Regular cardiac myocyte (primary cell): ENCODE measurements at places on chromosomes 4 and X. TPM values are rescaled to one million over a fixed set of nuclear protein-coding genes. Genes with fewer than 3 reads are reported as not detected.

EMD gene
- 14.7 and 18.0 TPM in 2 replicates for total RNA-seq

BMPR1B gene
- total RNA-seq = 0.56 and 0.77 TPM in 2 replicates

DCX gene
- total RNA-seq = not detected in 2 replicates

XKRX gene
- total RNA-seq = under 0.01 and 0.28 TPM in 2 replicates

CCDC149 gene
- total RNA-seq = 4.6 and 10.1 TPM in 2 replicates

TKTL2 gene
- not detected in 2 replicates for total RNA-seq

DMRTC1 gene
- total RNA-seq = not detected in 2 replicates

BEX5 gene
- total RNA-seq = 0.28 TPM in 1 of 2 replicates, not detected in the other

TMEM144 gene
- 5.2 and 9.9 TPM in 2 replicates for total RNA-seq

SPIN2A gene
- total RNA-seq = 0.28 and 0.38 TPM in 2 replicates

RPA4 gene
- total RNA-seq = 0.56 and 0.96 TPM in 2 replicates

TMLHE gene
- total RNA-seq = 15.3 and 16.3 TPM in 2 replicates

CSN1S1 gene
- not detected in 2 replicates for total RNA-seq

ZNF718 gene
- 4.5 and 6.9 TPM in 2 replicates for total RNA-seq

GPR101 gene
- not detected in 2 replicates for total RNA-seq

HDX gene
- 4.5 and 4.8 TPM in 2 replicates for total RNA-seq
